ENCODE measurements at places on chromosomes 2 and 18.
A peak's percentile ranks its signal among the peaks of the same experiment; 100 is the strongest.

GRCh38 chr2:223626716-223627115 is 24.6 kb upstream of the SCG2 start:
- no peak for DNase-seq

DNA sequence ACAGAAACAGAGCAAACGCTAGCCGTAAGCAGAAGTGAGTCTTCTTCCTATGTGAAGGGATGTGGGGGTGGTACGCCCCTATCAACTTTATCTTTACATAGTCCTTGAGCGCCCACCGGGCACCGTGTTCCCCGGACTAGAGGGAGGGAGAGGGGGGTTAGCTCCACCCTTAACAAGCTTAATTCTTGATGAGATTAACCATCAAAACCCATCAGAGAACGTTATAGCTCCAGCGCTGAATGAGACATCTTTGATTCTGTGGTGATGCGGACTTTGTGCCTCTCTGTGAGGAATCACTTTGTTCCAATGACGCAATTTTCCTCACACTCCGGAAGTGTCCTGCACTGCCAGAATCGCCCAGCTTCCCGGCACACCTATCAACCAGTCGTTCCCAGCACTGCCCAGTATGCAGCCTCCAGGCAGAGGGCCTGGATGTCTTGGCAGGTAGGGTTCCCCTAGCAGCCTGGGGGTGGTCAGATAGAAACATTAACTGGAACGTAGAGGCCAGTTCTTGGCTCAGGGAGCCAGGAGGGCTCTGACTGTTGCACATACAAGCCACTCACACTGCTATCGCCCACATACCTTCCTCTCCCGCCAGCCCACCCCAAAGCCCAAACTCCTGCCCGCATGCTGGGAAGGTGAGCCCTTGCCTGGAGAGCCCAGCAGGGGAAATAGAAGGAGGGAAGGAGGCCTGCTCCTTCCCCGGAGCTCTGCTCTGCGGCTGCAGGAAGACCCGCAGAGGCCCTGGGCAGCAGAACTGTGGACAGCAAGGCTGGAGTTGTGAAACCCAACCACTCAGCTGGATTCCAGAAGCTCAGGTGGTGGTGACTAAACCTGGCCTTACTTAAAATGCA is 1.9 kb upstream of the ODC1 start:
- no peak for DNase-seq

DNA sequence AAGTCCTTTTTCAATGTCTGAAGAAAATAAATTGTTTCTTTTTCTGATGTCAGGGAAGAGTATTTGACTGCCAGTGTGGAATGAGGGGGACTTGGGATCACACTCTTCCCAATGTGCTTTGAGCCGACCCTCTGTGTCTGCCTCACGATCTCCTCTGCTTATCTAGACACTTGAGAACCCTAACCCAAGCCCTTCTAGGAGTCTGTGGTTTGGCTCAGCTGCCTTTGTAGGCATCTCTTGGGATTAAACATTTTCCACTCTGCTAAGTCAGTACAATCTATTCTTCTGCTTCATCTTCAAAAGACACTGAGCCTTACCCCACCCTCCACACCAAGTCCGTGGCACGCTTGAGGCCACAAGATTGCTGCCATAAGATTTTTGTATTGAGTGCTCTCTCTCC is 19.4 kb downstream of the FAM110C start:
- no peak for DNase-seq

DNA sequence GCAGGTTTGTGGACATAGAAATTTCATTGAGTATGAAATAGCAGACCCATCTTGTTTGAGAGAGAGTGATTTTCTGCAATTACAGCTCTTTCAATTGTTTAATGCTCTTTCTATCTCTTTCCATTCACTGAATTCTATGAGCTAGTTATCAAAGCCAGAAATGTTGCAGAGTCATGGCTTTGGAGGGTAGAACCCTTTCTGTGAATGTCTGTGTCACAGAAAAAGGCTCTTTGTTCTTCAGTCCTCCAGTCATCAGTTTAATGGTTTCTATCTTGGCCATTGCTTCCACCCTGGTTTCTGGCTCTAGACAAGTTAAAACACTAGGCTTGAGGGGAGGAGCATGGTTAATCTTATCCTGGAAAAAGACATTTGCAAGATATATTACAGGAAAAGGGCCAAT is 655.0 kb downstream of the STK39 start:
- DNase-seq = no peak

DNA sequence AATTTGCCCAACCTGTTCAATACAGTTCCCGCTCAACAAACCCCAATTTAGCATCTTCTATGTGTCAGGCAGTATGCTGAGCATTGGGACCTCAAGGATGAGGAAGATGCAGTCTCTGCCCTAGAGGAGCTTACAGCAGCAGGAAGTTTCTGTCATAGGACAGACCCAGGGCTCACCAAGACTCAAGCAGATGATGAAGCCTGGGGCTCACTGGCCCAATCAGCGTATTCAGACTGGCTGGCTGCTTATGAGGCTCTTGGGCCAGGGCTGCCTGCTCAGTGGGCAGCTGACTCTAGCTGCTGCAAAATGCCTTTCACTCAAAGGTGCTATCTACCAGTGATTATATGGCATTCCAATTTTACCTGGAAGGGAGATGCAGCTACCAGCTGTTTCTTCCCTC is 2.1 kb downstream of the FAM178B start:
- no peak for DNase-seq

GRCh38 chr2:127149384-127149783 is 42.4 kb upstream of the BIN1 start:
- no peak for DNase-seq

GRCh38 chr2:42764096-42764495 is at the start of gene OXER1:
Gene OXER1, minus strand, starts transcription at chr2:42764135. Its CDS starts 73 bp downstream, at chr2:42764062.
- no peak for DNase-seq

DNA sequence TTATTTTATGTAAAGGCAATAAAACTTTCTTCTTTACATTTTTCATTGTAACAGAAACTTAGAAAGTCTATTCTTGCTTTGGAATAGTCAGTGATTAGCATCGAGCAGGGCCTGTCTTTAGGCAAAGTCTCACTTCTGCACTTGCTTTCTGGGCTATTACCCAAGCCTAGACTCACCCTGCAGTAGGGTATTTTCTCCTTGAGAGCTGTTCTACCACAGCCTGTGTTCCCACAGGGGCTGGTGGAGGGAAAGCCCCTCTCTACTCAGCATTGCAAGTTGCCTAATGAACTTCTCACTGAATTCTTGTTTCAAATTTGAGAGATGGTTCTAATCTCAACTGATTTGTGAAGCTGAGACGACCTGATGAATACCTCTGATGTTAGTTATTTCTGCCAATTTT is 111.7 kb upstream of the KLHL14 start:
- DNase-seq = no peak

GRCh38 chr2:10592652-10593051 is 97.1 kb downstream of the NOL10 start:
- no peak for DNase-seq

DNA sequence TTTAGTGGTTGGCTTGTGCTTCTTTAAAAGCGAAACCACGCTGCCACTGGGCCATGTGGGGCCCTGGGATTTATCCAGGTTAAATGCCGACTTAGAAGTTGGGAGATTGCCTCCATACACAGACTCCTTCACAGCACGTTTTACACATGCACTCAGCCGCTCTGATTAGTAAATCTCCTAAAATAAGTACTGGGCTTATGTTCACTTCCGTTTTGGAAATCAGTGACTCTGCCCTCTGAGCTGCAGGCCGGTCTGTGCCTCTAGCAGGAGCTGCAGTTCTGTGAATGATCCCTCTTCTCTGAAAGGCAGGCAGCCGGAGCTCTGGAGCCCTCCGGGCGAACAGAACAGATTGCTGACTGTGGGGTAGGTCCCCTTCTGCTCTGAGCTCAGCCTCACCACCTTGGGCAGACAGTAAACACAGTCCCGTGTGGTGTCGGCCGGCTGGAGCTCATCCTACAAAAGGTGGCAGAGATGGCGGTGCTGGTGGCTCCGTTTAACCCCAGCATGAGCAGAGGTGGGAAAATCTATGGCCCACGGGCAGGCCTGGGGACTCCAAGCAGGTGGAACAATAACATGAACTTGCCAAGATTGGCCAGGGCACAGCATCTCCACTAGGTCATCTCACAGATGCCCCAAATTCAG is 9.8 kb upstream of the RAB17 start:
- DNase-seq = no peak

- no peak for DNase-seq
These were observed 4.7 kb upstream of the CAPN10 start for GRCh38 chr2:240581811-240582210.

DNA sequence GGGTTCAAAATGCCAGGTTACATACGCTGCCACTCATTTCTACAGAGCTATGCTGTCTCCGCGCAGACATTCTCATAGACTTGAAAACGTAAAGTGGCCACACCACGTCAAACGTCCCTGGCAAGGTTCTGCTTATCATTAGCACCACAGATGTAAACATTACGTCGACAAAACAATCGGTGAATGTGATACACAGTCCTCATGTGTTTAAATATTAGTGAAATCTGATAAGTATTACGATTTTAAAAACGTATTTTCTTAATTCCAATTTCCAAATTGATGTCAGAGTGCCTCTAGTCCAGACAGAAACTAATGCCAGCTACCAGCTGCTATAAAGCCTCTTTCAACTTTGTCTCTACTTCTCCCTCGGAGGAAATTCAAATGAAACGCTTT is 1.2 kb downstream of the STK17B start:
- peak; percentile 53 for DNase-seq

DNA sequence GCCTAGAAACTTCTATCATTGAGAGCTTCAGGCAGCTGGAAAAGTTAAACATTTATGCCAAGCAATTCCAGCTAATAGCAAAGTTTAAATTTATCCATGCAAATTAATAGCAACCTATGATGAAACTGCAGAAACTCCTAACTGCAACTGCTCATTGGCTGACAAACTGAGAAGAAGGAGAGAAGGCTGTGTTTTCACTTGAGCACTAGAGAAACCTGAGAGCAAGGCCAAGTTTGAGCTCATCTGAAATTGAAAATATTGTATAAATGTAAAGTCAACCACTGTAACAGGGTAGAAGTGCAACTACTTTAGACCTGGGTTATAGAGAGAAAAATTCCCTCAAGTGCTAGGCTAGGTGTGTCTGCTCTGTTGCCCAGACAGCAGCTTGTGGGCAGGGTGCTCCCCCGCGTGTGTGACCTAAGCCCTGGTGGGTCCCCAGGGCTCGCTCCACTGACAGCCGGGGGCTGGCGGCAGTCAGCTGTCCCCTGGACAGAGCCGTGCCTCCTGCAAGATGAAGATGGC is 50.2 kb downstream of the CABYR start:
- DNase-seq = no peak

DNA sequence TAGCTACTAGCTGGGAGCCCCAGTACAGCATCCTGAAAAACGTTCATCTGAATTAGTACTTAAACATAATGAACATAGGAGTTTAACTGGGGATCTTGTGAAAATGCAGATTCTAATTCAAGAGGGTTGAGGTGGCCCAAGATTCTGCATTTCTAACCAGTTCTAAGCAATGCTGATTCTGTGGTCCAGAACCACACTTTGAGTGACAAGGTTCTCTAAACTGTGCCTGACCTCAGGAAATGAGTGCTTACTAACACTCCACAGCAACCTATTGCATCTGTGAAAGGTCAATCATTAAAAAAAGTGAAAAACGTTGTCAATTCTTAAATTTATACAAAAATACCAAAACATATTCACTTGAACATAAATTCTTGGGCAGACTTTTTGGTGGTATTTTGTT is 157.1 kb upstream of the ZFP36L2 start:
- no peak for DNase-seq

GRCh38 chr2:118763797-118764196 is 83.7 kb downstream of the EN1 start:
- no peak for DNase-seq

GRCh38 chr2:158319269-158319668 is 137.3 kb downstream of the CCDC148 start:
- no peak for DNase-seq

GRCh38 chr2:166464187-166464586 is 29.9 kb downstream of the SCN7A start:
- DNase-seq = no peak

DNA sequence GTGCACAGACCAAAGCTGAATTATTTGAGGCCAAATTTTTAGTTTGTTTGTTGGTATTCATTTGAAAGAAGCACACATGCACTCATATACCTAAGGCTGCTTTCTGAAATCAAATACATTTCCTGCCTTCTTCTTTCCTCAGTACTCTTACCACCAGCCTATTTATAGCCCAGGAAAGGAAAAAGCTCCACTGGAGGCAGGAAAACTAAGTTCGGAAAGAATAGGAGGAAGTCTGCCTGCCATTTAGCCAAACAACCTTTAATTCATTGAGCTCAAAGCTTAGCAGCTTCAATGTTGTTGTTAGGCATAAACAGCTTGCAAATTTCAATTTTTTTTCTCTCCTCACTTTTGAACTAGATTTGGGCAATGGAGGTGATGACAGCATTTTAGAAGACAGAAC is 40.4 kb upstream of the RASGRP3 start:
- DNase-seq = no peak

DNA sequence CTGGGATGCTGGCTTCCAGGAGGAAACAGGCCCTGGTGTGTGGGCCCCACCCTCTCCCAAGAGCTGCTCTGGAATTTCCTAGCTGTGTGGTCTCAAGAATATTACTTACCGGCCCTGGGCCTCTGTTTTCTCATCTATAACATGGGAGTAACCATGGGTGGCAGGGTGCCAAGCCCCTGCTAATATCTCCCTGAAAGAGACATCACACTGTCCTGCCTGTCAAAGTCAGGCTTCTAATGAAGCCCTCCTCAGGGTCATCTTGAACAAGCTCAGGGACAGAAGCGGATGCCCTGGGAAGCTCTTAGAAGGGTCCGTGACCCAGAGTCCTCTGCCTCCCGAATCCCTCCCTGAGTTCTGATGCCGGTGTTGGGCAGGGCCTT is 173.2 kb upstream of the HDAC4 start:
- no peak for DNase-seq

GRCh38 chr18:34077599-34077998 is 147.1 kb downstream of the NOL4 start:
- DNase-seq = no peak

DNA sequence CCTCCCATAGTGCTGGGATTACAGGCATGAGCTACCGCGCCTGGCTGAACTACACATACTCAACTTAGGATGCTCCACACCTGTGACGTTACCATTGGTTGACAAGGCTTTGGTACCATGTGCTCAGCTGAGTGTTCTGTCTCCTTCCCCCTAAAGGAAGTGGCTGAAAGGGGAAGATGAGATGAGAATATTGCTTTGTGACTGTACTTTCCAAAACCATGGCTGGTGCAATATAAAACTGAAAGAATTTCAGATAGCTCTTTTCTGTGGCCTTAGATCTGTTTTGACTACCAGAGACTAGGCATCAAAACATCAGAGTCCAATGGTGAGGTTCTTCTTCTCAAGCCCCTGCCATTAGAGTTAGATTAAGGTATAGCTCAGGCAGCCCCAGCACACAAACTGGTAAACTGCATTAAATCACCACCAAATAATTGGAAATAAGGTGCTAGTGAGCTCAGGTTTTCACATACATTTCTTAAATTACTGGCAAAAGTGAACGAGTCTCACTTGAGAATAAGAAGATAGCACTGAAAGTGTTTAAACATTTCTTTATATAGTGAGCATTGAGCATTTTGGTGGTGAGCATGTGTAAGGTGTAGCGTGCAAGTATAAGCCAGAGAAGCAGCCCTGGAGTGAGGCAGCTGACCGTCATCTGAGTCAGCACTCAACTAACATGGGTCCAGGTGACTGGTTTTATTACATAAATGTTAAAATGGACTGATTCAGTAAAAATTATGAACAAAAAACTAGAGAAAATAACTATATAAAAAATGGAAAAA is 113.5 kb upstream of the FZD5 start:
- no peak for DNase-seq

Data from effector CD4-positive, alpha-beta T cell (primary cell).